ENCODE measurements at places on chromosomes 4 and X. TPM values are rescaled to one million over a fixed set of nuclear protein-coding genes. Genes with fewer than 3 reads are reported as not detected.
A peak's percentile ranks its signal among the peaks of the same experiment; 100 is the strongest.

Gene STBD1
- 1.1 TPM for polyA plus RNA-seq

Gene BST1
- polyA plus RNA-seq: 2.9 TPM

Gene IGFBP7
- polyA plus RNA-seq: 301 TPM

Gene HAND2
- 1.2 TPM for polyA plus RNA-seq

Gene XPNPEP2
- 0.62 TPM for polyA plus RNA-seq

Gene VCX
- not detected for polyA plus RNA-seq

Gene PWWP3B
- 0.07 TPM for polyA plus RNA-seq

Gene TMEM165
- 125 TPM for polyA plus RNA-seq

Gene AWAT1
- 0.09 TPM for polyA plus RNA-seq

DNA sequence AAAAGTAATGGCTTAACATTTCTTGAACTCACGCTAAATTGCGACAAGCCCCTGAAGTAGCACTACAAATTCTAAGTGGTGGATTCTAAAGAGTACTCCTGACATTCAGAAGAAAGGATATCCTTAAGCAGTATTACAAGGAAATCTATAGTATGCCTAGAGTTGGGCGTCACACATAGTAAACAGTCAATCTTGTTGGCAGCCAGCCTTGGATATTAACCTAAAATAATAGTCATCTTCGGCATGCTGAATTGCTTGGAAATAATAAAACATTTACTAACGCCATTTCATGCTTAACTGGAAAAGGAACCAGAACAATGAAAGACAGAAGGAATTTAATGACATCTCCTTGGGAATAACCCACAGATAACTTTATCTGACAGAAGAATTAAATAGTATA is 18.6 kb downstream of the ATP8A1 start:
- no peak overlapping the region for H3K27ac ChIP-seq
- H3K36me3 ChIP-seq: no peaks in the 10 kb centered on the region
- H3K4me1 ChIP-seq: peaks cover 34% of the 10 kb centered on the region
- H3K4me3 ChIP-seq: no peak overlapping the region
- no peak for DNase-seq

DNA sequence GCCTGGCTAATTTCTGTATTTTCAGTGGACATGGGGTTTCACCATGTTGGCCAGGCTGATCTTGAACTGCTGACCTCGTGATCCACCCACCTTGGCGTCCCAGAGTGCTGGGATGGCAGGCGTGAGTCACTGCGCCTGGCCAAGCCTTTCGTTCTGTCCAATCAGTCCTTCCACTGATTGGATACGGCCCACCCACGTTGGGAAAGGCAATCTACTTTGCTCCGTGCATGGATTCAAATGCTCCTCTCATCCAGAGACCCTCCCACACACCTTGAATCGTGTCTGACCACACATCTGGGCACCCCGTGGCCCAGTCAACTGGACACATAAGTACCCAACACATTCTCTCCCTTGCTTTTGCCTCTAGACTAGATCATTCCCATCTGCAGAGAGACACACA is 74.9 kb downstream of the CRLF2 start:
- H3K4me1 ChIP-seq: no peaks in the 10 kb centered on the region
- no peaks in the 10 kb centered on the region for H3K27me3 ChIP-seq
- H3K27ac ChIP-seq: no peak overlapping the region
- H3K4me3 ChIP-seq: no peak overlapping the region

- DNase-seq: no peak
- no peaks in the 10 kb centered on the region for H3K27me3 ChIP-seq
- no peaks in the 10 kb centered on the region for H3K4me1 ChIP-seq
- H3K4me3 ChIP-seq: no peak overlapping the region
These were observed 104.1 kb upstream of the CASK start for GRCh38 chrX:42027367-42028000.

- no peaks in the 10 kb centered on the region for H3K27me3 ChIP-seq
- H3K36me3 ChIP-seq: peaks cover 5% of the 10 kb centered on the region
- no peak overlapping the region for H3K4me3 ChIP-seq
- H3K4me1 ChIP-seq: no peaks in the 10 kb centered on the region
- no peak overlapping the region for H3K27ac ChIP-seq
These were observed 55.4 kb downstream of the CLCN3 start for GRCh38 chr4:169675825-169676224.

DNA sequence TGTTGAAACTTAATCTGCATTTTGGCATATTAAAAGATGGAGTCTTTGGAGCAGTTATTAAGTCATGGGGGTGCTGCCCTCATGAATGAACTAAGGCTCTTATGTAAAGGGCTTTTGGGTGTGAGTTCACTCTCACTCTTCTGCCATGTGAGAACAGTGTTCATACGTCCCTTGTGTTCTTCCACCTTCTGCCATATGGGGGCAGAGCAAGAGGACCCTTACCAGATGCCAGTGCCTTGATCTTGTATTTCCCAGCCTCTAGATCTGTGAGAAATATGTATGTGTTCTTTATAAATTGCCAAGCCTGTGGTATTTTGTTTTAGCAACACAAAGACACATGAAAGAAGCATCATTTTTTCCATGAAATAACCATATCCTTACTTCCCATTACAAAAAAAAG is 213.9 kb downstream of the SPOCK3 start:
- no peaks in the 10 kb centered on the region for H3K4me1 ChIP-seq
- H3K27ac ChIP-seq: no peak overlapping the region

DNA sequence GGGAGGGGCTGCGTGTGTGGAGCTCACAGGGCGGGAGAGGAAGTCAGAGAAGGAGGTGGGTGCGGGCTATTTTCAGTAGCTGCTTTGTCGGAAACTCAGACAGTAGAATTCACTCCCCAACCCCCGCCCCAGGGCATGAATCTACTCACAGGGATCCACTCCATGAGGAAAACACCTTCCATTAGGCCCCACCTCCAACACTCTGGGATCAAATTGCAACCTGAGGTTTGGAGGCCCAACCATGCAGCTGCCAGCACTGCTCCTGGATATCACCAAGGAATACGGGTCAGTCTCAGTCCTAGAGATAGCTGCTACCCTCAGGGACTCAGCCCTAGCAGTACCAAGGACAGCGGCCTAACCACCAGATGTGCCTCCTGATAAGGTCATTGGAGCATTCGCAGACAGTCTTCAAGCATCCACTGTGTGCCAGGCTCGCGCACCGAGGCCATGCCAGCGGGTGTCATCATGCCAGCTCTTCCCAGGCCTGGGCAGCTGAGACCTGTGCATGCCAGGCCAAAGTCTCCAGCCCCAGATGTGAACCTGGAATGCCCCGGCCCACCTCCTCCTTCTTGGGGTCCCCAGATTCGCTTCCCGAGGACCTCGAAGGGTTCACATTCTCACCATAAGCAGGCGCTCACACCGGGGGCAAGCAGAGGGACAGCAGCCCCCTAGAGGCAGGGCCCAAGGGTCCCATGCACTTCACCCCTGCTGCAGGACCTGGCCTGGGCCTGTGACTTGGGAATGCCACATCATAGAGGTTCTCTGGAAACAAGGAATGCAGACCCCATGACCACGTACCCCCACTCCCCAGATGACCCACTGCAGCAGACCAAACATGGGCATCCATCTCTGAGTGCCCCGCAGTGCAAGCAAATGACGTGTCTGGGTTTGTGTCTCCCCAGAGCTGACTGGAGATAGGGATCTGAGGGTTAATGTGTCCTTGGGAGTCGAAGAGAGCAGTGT is 102.3 kb downstream of the ADRA2C start:
- no peak for DNase-seq
- H3K27ac ChIP-seq: no peak overlapping the region
- H3K36me3 ChIP-seq: no peaks in the 10 kb centered on the region

DNA sequence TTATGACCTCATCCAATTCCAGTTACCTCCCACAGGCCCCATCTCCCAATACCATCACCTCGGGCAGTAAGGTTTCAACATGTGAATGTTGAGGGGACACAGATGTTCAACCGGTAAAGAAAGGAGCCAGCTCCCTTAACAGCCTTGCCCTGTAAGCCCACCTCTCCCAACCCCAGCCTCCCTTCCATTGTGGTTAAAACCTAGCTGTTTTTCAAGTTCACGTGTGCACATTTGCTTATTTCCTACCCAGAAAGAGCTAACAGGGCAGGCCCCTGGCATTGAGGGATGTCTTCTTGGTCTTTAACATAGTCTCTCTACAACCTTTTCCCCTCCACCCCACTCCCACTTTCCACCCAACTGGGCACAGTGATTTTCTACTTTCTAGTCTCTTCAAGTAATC is 385.7 kb downstream of the FBXW7 start:
- H3K4me3 ChIP-seq: no peak overlapping the region
- no peaks in the 10 kb centered on the region for H3K27me3 ChIP-seq
- no peaks in the 10 kb centered on the region for H3K36me3 ChIP-seq
- H3K4me1 ChIP-seq: peaks cover 64% of the 10 kb centered on the region
- peak overlapping the region; percentile 90 for H3K27ac ChIP-seq

DNA sequence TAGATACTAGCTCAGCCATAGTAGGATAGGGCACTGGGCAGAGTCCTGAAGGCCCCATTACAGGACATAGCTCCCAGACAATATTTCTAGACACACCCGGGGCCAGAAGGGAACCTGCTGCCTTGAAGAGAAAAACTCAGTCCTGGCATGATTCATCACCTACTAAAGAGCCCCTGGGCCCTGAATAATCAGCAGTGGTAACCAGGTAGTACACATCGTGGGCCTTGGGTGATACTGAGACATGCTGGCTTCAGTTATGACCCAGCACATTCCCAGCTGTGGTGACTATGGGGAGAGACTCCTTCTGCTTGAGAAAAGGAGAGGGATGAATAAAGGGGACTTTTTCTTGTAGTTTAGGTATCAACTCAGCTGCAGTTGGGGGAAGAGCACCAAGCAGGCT is 104.3 kb upstream of the STK26 start:
- no peaks in the 10 kb centered on the region for H3K4me1 ChIP-seq
- H3K4me3 ChIP-seq: no peak overlapping the region
- no peak for DNase-seq
- H3K27me3 ChIP-seq: no peaks in the 10 kb centered on the region

DNA sequence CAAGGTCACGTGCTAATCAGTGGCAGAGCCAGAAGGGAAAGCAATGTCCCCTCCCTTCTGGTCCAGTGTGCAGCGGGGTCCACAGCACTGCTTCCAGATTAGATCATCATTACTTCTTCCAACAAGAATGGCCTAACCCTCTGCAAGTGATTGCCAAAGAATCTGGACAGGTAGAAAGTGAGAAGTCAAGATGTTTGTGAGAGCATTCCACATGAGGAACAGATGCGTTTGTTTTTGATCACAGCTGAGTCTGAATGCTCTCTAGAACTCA is 147.7 kb downstream of the SHROOM3 start:
- H3K27me3 ChIP-seq: peaks cover 2% of the 10 kb centered on the region
- no peak overlapping the region for H3K4me3 ChIP-seq
- no peaks in the 10 kb centered on the region for H3K36me3 ChIP-seq

GRCh38 chrX:153844509-153845082 is 14.3 kb upstream of the PDZD4 start:
- peaks cover 40% of the 10 kb centered on the region for H3K27me3 ChIP-seq
- no peak overlapping the region for H3K27ac ChIP-seq
- no peak overlapping the region for H3K4me3 ChIP-seq
- H3K36me3 ChIP-seq: no peaks in the 10 kb centered on the region

DNA sequence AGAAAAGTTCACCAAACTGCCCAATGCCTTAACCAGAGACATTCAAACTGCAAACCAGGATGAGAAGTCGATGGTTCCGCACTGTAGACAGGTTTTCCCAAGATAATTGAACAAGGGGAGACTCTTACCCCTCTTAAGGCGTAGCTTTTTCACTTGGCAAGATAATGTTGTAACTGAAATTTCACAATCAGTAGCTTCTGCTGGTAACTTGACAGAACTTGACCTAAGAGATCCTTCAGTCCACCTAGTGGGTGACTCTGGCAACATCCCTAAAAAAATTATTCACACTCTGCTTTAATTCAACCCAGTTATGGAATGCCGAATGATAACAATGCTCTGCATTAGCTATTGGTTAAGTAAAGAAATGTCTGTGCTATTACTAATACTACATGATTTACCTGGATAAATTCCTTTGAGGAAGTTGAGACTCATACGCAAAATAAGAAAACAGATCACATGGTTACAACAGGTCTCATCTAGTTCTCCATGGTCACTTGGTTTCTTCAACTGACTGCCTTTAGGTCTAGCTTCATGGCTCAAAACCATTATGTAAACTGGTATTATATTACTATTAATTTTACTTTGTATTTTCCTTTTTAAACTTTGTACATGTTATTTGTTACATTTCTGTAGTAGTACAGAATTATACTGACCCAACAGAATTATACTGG is 9.1 kb downstream of the ELF2 start:
- no peak for DNase-seq
- H3K27ac ChIP-seq: peak overlapping the region; percentile 63
- no peaks in the 10 kb centered on the region for H3K27me3 ChIP-seq

DNA sequence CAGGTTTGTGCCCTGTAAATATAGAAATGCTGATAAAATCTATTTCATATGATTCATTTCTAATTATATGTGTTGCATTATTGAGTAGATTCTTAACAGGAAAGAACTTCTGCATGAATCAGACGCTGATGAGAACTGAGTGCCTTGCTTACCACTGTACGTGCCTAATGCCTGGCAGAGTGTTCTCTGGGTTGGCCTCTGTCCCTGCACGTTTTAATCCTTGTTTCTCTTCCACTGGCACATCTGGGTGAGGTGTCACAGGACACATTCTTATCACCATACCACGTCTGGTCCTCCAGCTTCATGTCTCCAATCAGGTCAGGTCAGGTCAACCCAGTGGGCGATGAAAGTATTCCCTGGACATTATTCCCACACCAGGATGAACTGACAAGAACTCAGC is 53.6 kb downstream of the KLF3 start:
- H3K4me1 ChIP-seq: no peaks in the 10 kb centered on the region
- no peak overlapping the region for H3K4me3 ChIP-seq
- H3K36me3 ChIP-seq: no peaks in the 10 kb centered on the region
- H3K27ac ChIP-seq: no peak overlapping the region
- H3K27me3 ChIP-seq: no peaks in the 10 kb centered on the region

DNA sequence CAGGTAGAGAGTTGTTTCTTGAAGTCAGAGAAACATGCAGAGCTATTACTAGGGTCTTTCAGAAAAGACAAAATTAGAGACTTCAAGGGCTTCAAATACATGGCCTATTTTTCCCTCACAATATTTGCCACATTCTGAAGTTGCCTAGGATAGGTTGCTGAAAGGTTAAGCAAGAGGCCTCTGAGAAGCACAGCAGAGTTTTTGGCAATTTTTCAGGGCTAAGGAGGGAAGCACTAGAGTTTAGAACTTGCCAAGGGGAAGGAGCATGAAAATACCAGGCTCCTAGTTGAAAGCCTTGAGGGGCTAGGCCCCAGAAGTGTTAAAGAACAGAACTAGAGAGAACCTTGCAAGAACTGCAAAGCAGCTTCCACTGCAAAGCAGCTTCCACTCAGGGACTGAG is 86.4 kb downstream of the ANAPC10 start:
- H3K4me3 ChIP-seq: no peak overlapping the region
- DNase-seq: no peak
- H3K27ac ChIP-seq: no peak overlapping the region
- no peaks in the 10 kb centered on the region for H3K27me3 ChIP-seq

DNA sequence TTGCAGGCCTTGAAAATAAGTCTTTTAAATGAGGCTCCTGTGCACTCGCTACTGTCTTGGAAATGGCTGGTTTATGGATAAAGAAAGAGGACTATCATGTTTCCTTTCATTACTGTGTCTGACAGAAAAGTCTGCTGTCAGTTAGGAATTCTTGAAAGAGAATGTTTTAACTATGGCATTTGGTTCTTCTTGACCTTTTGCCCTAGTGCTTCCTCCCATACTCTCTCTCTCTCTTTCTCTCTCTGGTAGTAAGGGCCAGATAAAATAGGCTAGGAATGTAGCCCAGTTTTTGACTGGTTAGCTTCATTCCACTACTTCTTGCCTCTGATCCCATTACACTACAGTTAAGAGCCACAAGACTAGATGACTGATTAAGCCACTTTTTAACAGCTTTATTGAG is 29.8 kb downstream of the YY2 start:
- no peak overlapping the region for H3K27ac ChIP-seq
- no peaks in the 10 kb centered on the region for H3K27me3 ChIP-seq
- H3K4me3 ChIP-seq: no peak overlapping the region
- no peak for DNase-seq

Data from thymus (tissue), 14 donors.